ENCODE measurements at places on chromosomes 7 and 10. TPM values are rescaled to one million over a fixed set of nuclear protein-coding genes. Genes with fewer than 3 reads are reported as not detected.

Gene KNDC1
- total RNA-seq, result not detected

Gene ANKRD30A
- total RNA-seq, result not detected

Gene ARHGEF5
- total RNA-seq, result 13.3 TPM

- no peak for DNase-seq
Observed at GRCh38 chr10:102645388-102645740, 1.1 kb downstream of the TRIM8 start.

GRCh38 chr7:115952832-115953231 lies 77.7 kb downstream of the TFEC start:
- DNase-seq, result no peak

GRCh38 chr7:155693826-155694225 lies 49.4 kb downstream of the RBM33 start:
- DNase-seq, result no peak

GRCh38 chr10:48526846-48527505 lies 77.9 kb downstream of the ARHGAP22 start:
- no peak for DNase-seq

DNA sequence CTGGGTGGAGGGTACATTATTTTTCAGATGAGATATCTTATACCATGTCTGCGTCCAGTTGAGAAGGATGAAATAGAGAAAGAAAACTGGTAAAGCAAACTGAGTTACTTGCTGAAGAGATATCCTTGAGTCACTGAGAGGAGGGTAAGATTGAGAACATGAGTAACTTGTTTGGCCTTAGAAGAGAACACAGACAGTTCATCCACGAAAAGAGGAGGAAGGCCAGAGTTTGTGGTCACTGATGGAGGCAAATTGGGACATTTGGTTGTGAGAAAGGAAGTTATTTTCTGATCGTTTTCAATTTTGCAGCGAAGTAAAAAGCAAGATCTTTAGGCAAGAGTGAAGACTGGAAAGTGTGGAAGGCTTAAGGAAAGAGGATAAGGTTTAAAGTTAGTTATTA lies 15.6 kb downstream of the MBL2 start:
- no peak for DNase-seq

- DNase-seq, result peak; percentile 22
Observed at GRCh38 chr10:68088740-68089139, 13.7 kb upstream of the HERC4 start.

Measured in activated naive CD4-positive, alpha-beta T cell treated with anti-CD3 and anti-CD28 coated beads, Interleukin-2, amount 50 U/mL, for 72 hours (primary cell).